Right ventricle myocardium superior (tissue), 1 donor: ENCODE measurements at places on chromosomes 5 and 9.
A peak's percentile ranks its signal among the peaks of the same experiment; 100 is the strongest.

- peak; percentile 77 for DNase-seq
Observed at GRCh38 chr9:89497978-89498851, at the start of gene SEMA4D. Gene SEMA4D (minus strand): TSS chr9:89498113. CDS start chr9:89405456, 92,657 bp downstream.

DNA sequence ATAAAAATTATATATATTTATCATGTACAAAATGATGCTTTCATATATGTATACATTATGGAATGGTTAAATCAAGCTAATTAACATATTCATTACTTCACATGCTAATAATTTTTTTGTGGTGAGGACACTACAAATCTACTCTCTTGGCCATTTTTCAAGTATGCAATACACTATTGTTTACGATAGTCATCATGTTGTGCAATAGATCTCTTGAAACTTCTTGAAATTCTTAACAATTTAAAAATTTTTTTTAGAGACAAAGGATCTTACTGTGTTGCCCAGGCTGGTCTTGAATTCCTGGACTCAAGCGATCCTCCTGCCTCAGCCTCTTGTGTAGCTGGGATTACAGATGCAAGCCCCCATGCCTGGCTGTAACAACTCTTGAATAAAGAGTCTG, 45.2 kb upstream of the SHOC1 start:
- DNase-seq, result no peak

GRCh38 chr5:10699987-10700386, 61.0 kb downstream of the DAP start:
- no peak for DNase-seq

DNA sequence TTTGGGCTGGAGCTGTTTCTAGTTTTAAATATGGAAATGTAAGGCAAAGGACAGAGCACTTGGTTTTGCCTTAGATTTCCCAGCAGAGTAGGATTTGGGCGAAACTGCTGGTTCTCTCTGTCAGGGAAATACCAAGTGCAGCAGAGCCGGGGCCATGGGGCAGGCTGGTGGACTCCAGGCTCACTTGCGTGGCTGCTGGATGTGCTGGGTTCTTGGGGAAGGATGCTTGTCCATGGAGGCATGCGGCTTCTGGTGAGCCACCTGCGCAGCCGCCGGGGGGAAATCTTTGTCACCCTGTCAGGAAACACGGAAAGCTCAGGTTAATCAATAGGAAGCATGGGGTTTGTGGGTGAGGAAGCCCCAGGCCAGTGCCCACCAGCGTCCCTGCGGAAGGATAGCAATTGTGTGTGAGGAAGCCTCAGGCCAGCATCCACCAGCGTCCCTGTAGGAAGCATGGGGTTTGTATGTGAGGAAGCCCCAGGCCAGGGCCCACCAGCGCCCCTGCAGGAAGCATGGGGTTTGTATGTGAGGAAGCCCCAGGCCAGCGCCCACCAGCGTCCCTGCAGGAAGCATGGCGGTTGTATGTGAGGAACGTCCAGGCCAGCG, 80.1 kb downstream of the DAP start:
- no peak for DNase-seq

- DNase-seq, result no peak
Observed at GRCh38 chr9:120289990-120290975, 289.7 kb downstream of the CDK5RAP2 start.

GRCh38 chr9:128820665-128821583, 2.6 kb downstream of the ENDOG start:
- DNase-seq, result no peak

DNA sequence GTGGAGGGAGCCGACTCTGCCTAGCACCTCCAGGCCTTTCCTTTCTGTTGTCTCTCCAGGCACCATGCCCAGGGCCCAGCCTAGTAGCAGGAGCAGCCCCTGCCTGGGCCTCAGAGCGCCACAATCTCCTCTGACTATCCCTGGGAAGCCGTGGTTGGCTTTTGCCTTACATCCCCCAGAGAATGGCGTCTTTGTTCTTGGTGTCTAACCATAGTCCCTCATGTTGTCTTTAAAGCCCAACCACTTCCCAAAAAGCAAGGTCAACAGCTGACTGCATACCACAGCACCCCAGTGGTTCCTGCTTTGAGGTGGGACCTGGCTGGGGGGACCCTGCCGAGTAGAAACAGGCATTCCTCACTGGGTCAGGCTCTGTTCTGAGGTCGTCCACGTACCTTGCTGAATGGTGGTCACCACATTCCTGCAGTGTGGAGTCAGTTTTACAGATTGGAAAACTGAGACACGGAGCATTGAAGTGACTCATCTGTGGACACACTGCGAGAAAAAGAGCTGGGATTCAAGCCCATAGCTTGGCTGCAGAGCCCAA, 13.7 kb upstream of the CERCAM start:
- no peak for DNase-seq

- DNase-seq, result peak; percentile 50
Observed at GRCh38 chr5:34914671-34915138, 599 bp downstream of the RAD1 start.

DNA sequence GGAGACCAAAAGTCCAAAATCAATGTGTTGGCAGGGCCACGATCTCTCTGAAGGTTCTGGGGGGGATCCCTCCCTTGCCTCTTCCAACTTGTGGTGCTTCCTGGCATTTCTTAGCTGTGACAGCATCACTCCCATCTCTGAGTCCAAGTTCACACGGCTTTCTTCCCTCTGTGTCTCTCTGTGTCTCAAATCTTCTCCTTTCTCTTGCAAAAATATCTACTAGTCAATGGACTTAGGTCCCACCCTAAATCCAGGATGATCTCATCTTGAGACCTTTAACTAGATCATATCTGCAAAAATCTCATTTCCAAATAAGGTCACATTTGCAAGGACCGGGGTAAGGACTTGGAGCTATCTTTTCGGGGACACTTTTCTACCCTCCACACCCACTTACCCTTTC, 186.1 kb downstream of the HSD17B3 start:
- DNase-seq, result no peak
